ENCODE measurements at places on chromosomes 3 and 15.

DNA sequence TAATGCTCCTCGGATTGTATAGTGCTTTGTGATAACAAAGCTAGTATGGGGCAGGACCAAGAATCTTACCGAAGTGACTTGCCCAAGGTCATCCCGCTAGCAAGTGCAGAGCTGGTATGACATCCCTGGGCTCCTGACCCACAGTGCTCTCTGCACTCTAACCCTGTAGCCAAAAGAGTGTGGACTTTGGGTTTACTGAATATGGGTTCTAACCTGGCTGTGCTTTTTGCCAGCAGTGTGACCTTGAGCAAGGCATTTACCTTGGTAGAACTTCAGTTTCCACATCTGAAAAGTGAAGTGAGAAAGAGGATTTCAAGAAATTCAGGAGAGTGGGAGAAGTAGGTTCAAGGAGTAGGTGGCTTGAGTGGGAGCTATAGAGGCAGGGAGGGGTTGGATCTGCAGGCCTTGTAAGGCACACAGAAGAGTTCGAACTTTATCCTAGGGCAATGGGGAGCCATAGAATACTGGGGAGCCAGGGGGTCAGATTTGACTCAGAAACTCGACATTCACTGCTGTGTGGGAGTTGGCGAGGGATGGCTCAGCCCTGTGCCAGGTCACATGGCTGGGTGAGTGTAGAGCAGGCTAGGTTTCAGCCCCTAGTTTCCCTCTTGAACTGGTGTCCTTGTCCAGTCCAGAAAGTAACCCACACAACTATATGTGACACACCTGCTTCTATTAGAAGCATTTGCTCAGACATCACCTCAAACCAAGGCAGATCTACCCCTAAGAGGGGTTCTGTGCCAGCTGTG is 91.9 kb downstream of the RPLP1 start:
- no peak for DNase-seq

- DNase-seq: no peak
Observed at GRCh38 chr3:153429821-153430220, 267.8 kb downstream of the RAP2B start.

DNA sequence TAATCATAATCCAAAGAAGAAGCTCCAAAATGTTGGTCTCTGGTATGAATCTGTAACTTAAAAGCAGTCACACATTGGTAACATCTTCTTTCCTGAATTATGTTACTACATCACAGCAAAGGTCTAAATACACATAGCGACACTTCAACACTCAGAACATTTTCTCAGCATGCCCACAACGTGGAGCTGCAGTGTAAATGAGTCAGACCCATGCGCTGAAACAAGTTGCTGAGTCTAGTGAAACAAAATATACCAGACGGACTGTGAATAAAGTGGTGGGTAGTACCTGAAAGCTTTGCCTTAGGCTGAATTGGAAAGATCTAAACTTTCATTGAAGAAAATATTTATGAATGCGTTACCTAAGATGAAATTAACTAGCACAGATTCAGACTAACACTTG is 33.2 kb upstream of the GOLGA8B start:
- DNase-seq: no peak

DNA sequence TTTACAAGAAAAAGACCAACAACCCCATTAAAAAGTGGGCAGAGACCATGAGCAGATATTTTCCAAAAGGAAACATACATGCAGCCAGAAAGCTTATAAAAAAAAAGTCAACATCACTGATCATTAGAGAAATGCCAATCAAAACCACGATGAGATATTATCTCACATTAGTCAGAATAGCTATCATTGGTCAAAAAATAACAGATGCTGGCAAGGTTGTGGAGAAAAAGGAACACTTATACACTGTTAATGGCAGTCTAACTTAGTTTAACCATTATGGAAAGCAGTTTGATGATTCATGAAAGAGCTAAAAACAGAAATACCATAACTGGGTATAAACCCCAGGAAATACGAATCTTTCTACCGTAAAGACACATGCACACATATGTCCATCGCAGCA is 76.3 kb downstream of the SUCNR1 start:
- no peak for DNase-seq

GRCh38 chr3:53196575-53197407 is 35.8 kb downstream of the PRKCD start:
- no peak for DNase-seq

GRCh38 chr3:10215578-10216368 is 32.5 kb upstream of the TATDN2 start:
- DNase-seq: no peak

- DNase-seq: no peak
Observed at GRCh38 chr3:108599677-108600409, 10.3 kb downstream of the DZIP3 start.

DNA sequence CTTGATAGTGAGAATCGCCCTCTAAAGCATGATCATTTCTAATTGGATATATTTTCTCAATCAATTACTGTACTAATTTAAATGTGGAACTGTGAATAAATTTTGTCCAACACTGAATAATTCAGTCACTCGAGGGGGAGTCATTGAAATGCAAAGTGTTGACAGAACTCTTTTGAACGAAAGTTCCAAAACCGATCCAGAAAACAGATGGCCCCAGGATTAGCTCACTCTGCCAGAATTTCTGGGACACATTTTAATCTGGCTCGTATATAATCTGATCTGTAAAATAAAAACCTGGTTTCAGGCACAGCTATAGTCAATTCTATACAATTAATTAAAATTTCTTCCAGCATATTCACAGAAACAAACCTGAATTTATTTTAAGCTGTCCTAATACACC is 580.4 kb downstream of the ROBO1 start:
- no peak for DNase-seq

DNA sequence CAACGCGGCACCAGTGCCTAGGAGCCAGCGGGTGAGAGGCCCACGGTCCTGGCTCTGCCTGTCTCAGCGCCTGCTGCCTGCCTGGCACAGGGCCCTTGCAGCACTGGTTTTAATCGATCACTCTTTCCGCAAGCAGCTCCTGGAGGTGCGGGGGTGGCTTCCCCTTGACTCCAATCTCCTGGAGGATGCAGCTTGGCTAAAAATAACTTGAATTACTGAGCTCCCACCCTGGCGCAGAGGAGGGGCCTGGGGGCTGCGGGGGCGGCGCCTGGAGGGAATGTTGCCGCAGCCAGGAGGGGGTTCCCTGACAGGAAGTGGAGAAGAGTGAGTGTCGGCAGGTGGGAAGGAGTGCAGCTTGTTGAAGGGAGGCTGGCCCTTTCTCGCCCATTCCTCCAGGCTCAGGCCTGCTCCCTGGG is 9.9 kb upstream of the RPL29 start:
- DNase-seq: no peak

GRCh38 chr3:156859578-156859977 is 33.4 kb downstream of the LEKR1 start:
- DNase-seq: no peak

GRCh38 chr3:133367403-133367802 is 32.5 kb upstream of the BFSP2 start:
- DNase-seq: no peak

DNA sequence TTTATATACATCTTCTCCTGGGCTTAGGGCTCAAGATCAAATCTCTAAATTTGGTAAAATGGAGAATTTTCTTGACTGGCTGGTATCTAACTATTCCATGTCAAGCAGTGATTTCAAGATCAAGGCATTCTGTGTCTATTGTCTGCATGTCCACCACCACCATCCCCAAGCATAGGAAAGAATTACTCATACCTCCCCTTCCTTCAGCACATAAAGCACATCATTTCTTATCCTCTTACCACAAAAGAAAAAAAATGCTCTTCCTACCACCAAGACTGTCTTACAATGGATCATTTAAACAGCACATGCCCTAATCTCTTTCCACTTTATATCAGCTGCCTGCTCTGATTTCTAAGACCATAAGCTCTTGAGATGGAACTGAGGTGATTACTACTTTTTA is 470.5 kb upstream of the THBS1 start:
- no peak for DNase-seq

- DNase-seq: no peak
Observed at GRCh38 chr15:64845831-64846595, 4.3 kb downstream of the PLEKHO2 start.

DNA sequence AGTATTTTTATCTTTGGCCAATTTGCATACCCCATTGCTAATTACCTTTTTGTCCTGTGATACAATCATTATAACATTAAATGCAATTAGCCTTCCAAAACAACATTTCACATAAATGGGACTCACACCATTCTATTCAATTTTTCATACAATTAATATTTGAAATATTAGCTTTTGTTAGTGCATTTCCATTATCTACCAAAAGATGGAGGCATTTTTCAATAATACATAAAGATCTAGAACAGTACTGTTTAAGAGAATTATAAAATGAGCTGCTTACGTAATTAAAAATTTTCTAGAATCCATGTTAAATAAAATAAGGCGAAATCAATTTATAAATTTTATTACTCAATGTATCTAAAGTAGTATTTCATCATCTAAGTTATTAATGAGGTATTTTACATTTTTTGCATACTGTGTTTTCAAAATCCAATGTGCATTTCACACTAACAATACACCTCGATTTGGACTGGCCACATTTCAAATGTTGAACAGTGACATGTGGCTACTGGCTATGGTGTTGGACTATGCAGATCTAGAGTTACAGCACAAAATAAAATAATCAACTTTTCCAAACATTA is 74.3 kb downstream of the TJP1 start:
- DNase-seq: no peak

DNA sequence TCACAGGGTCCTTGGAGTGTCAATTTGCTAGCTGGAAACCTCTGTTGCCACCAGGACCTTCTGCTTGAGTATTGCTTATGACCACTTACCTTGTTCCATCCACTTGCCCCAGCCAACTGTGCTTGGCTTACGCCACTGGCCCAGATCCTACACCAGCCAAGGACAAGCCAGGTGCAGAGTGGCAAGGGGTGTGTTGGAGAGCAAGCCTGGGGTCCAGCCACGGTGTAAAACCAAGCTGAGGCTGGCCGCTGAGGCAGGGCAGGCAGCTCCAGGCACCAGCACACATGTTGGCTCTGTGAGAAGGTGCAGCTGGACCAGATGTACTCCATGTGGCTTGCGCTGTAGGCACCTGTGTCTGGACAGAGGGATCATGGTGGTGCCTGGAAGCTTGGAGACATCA is 248.2 kb downstream of the UNC13C start:
- no peak for DNase-seq

DNA sequence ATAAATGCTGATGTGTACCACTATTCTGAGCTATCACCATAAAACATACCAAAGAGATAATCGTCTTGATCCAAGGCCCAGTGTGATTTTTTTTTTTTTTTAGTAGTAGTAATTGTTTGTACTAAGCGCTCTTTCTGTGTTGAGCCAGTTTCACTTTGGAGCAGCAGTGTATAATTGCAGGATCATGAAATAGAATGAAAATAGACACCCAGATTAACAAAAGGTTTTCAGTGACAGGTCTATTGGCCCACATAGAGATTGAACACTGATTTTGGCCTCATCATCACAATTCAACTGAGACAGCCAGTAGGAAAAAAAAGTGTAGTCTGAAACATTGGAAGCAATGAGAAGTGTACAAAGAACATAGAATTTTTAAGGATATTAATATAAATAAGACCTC is 749.8 kb downstream of the NAALADL2 start:
- DNase-seq: no peak

GRCh38 chr3:99601515-99601914 is 36.9 kb upstream of the COL8A1 start:
- DNase-seq: no peak

DNA sequence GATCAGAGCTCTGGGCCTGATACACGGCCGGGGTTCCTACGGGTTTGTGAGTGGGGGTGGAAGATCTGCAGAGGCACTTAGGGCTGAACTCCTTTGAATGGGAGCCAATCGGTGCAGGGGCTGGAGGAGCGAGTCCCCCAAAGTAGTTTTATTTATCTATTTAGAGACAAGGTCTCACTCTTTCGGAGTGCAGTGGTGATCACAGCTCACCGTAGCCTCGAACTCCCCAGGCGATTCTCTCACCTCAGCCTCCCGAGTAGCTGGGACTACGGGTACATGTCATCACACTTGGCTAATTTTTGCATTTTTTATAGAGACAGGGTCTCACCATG is 1.6 kb upstream of the CELSR3 start:
- DNase-seq: no peak

DNA sequence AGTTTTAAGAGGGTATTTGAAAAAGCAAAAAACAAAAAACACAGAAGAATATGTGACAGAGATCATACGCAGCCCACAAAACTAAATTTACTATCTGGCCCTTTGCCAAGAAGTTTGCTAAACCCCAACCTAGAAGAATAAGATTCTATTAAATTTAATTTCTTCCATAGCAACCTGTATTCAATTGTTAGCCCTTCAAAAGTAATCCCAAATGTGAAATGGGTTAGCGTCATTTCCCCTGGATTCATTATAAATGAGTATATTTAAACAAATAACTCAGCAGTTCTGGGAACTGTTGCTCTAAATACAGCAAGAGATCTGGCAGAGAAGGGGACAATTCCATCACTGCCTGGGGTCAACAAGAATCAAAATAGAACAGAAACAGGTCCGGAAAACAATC is 56.8 kb downstream of the CERS3 start:
- DNase-seq: no peak

GRCh38 chr3:23052620-23053019 is 150.5 kb upstream of the UBE2E2 start:
- DNase-seq: no peak

DNA sequence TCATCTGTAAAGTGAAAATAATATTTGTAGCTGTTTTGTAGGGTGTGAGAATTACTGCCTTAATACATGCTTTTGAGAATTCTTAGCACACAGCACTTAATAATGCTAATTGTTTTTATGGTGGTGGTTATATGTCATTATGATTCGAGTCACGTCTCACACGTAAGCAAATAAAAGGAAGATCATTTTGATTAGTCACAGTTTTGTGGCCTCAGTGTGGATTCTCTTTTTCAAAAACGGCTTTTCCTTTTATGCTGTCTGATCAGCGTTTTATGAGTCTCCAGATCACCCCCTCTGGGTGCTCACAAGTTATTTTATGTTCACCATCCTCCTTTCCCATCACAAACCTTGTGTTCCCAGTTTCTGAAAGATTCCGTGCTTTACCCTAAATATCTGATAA is 255.6 kb upstream of the CNTN4 start:
- DNase-seq: no peak

DNA sequence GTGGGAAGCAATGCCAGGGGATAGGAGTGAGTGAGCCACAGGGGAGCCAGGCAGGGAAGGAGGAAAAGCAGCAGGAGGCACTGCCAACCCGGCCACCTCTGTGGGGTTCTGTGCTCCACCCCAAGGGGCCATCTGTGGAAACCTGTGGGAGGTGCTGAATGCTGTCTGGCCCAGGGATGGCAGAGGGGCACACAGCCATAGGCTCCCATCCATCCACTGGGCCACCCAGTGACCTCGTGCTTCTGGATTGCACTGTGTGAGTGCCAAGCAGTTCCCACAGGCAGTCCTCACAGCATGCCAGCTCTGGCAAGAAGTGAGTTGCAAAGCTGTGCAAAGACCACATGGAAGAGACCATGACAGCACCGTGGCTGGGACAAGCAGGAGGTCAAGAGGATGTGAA is 27.5 kb downstream of the DNAJB8 start:
- no peak for DNase-seq

GRCh38 chr15:60417112-60417511 is 19.3 kb upstream of the ANXA2 start:
- DNase-seq: no peak

- no peak for DNase-seq
Observed at GRCh38 chr3:41350441-41350840, 151.1 kb downstream of the CTNNB1 start.
